ENCODE measurements at places on chromosomes 11 and 22.
A peak's percentile ranks its signal among the peaks of the same experiment; 100 is the strongest.

GRCh38 chr11:94593030-94593429 is 25.9 kb downstream of the PIWIL4 start:
- no peak for DNase-seq

DNA sequence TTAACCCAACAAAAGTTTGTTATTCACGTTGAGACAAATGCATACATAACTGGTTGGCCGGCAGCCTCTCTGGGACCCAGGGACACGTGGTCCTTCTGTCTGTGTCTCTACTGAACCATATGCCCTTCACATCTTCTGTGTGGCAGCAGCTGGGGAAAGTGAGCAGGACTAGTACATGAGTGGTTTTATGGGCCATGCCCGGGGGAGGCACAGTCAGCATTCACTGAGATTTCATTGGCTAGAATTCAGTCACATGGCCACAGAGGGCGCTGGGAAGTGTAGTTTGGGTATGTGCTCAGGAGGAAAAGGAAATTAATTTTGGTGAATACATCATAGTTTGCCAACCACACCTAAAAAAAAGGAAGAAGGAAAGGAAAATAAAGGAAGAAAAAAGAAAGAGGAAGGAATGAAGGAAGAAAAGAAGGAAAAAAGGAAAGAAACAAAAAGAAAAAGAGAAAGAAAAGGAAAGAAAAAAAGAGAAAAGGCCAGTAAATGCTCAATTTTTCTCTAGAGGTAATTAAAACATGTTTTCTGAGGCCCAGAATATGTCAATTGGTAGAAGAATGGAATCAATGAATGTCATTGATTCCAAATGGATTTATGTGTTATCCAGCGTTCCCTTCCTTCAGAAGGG is 55.9 kb upstream of the KIRREL3 start:
- no peak for DNase-seq

DNA sequence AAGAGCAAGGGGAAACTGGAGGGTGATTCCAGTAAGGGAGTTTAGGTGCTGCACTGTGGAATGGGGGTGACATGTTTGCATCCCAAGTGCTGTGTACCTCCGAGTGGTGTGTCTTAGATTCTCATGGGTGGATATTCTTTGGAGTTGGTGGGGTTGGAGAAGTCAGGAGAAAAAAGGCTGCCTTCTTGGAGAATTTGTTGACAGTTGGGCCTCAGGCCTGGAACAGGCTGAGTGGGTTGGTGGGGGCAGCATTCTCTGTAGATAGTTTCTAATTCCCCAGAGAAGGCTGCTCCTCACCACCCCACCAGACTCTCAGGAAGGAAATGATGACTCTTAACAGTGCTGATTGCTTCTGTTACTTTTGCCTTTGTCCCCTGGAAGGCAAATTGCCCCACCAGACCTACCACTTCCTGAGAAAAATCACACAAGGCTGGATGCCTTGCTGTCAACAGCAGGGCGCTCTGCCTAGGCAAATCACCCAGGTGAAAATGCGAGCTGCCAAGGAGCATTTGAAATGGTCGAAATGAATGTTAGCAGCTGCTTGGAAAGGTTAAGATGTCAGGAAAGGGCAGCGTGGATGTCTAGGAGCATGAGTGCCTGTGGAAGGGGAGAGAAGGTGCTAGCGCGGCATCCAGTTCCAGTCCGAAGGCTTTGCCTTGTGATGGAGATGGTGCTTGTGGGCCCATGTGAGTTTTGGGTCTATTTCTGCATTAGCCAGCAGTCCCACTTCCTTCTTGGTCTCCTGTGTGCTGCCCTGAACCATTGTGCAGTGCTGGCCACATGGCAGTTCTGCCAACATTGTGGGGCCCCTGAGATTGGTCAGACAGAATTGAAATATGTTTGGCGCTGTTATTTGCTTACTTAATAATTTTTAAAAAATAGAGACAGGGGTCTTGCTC is 29.7 kb upstream of the SORL1-AS1 start:
- DNase-seq: peak; percentile 68

GRCh38 chr11:59152312-59152951 is 9.8 kb downstream of the FAM111A start:
- no peak for DNase-seq

DNA sequence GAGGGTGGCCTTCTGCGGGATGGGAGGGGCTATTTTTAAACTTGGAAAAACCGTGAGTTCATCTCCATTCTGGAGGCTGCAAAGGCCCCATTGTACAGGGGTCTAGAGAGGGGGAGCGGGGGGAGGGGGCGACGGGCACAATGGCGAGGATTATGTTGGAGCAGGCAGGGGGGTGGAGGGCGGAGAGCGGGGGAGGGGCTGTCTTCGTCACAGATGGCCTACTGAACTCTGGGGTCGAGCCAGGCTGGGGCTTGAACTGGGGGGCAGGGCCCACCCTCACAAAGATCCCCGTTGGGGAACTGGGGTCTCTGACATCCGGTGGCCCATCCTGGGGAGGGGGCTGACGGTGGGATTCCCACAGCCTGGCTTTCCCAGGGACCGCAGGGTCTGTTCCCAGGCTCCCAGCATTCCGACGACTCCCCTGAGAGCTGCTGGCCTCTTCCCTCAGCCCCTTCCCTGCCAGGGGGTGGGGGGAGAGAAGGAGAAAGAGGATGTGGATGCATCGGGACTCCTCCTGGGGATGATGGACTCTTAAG is 3.4 kb upstream of the MCAM start:
- DNase-seq: no peak

DNA sequence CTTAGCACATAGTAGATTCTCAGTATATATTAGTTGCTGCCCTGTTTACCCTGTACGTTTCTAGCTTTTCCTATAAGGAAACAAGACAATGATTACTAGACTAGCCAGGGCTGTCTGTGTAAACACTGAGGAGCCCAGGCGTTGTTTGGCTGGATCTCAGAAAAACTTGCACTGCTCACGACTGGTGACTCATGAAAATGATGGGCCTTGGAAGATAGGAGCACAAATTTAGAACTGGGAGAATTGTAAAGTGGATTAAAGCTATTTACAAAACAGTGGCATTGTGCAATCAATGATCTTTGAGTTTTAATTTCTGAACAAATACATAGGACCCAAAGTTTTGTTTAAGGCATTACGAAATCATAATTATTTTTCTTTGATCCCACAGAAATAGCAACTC is 276.9 kb downstream of the FAM76B start:
- DNase-seq: no peak

DNA sequence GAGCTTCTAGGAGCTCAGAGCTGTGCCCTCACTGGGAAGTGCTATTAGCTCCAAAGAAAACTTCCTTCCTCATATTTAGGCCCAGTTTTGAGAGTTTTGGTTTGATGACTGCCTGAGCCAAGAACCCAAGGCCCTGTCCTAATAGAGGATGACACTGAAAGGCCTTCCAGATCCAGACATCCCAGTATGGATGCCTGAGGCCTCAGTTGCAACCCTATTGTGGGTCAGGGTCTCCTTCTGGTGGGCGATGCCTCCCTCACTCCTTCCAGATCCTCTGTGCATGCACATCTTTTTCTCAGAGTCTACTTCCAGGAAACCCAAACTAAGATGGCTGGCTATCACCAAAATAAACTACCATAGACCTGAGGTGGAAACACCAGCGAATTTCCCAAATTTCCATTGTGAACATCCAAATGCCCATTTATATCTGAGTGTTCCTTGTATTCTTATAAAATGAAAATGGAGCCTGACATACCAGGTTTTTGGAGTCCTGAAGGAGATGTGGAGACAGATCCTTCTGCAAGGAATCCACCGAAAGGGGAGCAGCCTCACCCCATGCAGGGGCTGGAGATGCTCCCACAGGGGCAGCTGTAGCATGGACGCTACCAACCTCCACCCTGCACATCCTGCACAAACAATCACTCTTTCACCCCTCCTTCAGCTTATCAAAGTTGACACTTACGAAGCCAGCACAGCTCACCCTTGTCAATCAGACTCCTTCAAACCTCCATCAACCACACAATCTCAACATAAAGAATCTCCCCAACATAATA is 61.1 kb downstream of the GGTLC2 start:
- DNase-seq: peak; percentile 28

GRCh38 chr22:43828725-43828997 is 16.6 kb upstream of the EFCAB6 start:
- DNase-seq: no peak

GRCh38 chr22:30399718-30400117 is 2.9 kb downstream of the SEC14L2 start:
- DNase-seq: no peak

DNA sequence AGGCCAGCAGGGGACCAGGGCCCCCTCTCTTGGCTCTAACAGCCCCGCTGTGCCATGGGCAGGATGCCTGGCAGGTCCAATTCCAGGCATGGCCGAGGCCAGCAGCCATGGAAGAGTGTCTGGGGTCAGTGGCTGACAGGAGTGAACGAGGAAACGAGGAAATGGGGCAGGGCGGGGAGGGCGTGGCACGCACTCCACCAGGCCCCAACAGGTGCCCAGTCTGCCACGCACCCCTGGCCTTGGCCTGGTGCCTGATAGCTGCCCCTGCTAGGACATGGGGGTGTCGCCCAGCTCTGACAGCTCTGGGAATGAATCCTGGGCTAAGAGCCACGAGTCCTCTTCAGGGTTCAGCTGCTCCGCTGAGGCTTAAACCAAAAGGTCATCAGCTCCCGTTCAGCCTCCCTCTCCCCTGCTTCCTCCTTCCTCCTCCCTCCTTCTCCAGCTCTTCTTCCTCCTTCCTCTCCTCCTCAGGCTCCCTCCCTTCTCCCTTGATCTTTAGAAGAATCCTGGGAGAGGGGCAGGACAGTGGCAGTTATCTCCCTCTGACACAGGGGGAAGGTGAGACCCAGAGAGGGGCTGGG is 11.5 kb upstream of the TBC1D22A start:
- DNase-seq: no peak

- DNase-seq: no peak
These were observed 638 bp downstream of the PARVA start for GRCh38 chr11:12377824-12378593.

DNA sequence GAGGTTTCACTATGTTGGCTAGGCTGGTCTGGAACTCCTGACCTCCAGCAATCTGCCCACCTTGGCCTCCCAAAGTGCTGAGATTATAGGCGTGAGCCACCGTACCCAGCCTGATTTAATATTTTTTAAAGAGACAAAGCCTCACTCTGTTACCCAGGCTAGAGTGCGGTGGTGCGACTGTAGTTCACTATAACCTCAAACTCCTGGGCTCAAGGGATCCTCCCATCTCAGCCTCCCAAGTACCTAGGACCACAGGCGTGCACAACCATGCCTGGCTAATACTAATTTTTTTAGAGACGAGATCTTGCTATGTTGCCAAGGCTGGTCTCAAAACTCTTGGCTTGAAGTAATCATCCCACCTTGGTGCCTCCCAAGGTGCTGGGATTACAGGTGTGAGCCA is 13.5 kb downstream of the GTPBP1 start:
- DNase-seq: no peak

DNA sequence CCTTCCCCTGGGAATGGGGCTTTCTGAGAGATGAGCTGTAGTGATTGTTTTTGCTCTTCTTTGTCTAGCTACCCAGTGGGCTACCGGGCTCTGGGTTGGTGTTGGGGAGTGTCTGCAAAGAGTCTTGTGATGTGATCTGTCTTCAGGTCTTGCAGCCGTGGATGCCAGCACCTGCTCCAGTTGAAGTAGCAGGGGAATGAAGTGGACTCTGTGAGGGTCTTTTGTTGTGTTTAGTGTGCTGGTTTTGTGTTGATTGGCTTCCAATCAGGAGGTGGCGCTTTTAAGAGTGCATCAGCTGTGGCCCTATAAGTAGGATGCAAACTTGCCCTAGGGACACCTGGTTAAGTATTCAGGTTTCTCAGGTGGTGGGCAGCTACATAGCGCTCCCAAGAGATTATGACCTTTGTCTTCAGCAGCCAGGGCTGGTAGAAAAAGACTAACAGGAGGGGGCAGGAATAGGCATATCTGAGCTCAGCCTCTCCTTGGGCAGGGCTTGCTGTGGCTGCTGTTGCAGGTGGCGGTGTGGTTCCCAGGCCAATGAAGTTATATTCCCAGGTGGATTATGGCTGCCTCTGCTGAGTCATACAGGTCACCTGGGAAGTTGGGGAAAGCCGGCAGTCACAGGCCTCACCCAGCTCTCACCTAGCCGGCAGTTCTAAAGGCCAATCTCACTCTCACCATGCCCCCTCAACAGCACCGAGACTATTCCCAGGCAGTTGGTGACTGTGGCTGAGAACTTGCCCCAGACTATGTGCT is 315.7 kb upstream of the C11orf87 start:
- DNase-seq: no peak

- no peak for DNase-seq
These were observed 267.4 kb upstream of the ISX start for GRCh38 chr22:34798605-34799004.

- no peak for DNase-seq
These were observed 52.7 kb upstream of the RRM1 start for GRCh38 chr11:4041731-4042391.

DNA sequence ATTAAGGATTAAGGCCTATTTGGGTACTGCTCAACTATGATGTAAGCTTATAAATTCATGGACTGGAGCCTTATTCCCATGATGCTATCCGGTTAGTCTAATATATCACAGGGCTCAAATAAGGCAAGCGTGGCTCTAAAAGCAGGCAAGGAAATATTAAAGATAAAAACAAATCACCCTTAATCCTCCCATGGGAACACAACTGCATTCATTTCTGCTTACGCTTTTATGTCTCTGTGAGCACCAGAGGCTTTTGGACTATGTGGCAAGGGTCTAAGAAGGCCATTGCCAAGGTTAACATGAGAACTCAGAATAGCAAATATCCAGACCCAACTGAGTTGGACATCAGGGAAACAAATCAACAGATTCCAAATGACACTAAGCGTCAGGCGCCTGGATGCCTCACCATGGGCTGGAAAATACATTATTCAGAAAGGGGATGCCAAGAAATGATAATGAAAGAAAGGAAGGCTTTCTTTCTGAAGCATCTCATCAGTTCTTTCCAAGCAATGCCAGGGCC is 138.1 kb downstream of the SLC1A2 start:
- DNase-seq: no peak

- DNase-seq: no peak
These were observed 110.2 kb upstream of the MTNR1B start for GRCh38 chr11:92859156-92859690.

DNA sequence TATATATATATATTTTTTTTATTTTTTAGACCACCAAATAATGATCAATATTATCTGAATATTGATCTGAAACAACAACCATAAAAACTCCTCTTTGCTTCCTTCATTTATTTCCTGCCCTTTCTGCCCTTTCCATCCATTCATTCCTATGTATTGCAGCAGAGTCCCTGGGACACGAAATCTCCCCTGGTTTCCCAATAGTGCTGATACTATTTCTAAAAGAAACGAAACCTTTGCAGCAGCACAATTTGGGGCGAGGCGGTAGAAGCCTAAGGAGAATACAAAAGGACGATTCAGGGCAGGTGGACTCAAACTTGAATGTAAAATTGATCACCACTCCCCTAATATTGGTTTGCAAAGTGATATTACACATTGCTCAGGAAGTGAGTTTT is 16.9 kb upstream of the AMOTL1 start:
- no peak for DNase-seq

DNA sequence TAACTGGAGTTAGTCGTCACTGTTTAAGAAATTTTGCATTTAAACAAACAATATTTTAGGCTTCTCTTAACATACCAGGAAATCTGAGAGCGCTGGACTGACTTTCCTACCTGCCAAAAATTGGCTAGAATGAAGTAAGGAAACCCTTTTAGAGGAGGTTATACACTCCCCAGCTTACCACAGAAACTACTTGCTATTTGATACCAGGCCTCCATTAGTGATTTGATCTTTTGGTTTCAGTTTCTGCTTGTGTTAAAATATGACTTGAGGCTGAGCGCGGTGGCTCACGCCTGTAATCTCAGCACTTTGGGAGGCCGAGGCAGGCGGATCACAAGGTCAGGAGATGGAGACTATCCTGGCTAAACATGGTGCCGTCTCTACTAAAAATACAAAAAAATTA is 419.9 kb downstream of the LRRC4C start:
- no peak for DNase-seq

Measured in activated CD8-positive, alpha-beta memory T cell treated with anti-CD3 and anti-CD28 coated beads, Interleukin-2, amount 50 U/mL, for 48 hours (primary cell).